Renal cortex interstitium (tissue), 15 donors: ENCODE measurements at places on chromosomes 4 and X. TPM values are rescaled to one million over a fixed set of nuclear protein-coding genes. Genes with fewer than 3 reads are reported as not detected.

The ZCCHC12 gene
- polyA plus RNA-seq, result 1.2 TPM

The ARFIP1 gene
- polyA plus RNA-seq, result 45.6 TPM

The MAGED4B gene
- 85.5 TPM for polyA plus RNA-seq

The GPC3 gene
- 1,308 TPM for polyA plus RNA-seq

The NUDT10 gene
- 12.8 TPM for polyA plus RNA-seq

The ARMCX4 gene
- 30.7 TPM for polyA plus RNA-seq

The HPGD gene
- 44.2 TPM for polyA plus RNA-seq

The TMEM255A gene
- 0.63 TPM for polyA plus RNA-seq

The COL4A5 gene
- 107 TPM for polyA plus RNA-seq

The GAB1 gene
- polyA plus RNA-seq, result 48.2 TPM

GRCh38 chr4:34181311-34181841 is 2062.9 kb downstream of the ARAP2 start:
- no peak for DNase-seq

GRCh38 chr4:60463857-60464502 is 736.1 kb upstream of the ADGRL3 start:
- no peak for DNase-seq

DNA sequence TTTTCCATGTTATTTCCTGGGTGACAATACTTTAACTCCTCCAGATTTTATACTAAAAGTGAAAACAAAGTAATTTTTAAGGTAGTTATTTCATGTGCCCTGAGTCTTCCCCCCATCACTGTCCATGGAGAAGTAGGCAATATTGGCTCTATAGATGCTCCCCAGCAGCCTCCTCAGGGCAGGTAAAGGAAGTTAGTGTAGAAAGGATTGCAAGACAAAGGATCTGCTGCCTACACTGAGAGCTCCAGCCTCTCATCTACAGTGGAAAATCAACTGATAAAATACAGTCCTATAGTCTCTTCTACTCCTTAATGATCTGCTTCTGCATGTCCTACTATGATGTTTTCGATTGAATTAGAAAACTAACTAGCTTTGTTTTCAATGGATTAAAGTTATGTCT is 8.5 kb downstream of the POU3F4 start:
- DNase-seq, result no peak

DNA sequence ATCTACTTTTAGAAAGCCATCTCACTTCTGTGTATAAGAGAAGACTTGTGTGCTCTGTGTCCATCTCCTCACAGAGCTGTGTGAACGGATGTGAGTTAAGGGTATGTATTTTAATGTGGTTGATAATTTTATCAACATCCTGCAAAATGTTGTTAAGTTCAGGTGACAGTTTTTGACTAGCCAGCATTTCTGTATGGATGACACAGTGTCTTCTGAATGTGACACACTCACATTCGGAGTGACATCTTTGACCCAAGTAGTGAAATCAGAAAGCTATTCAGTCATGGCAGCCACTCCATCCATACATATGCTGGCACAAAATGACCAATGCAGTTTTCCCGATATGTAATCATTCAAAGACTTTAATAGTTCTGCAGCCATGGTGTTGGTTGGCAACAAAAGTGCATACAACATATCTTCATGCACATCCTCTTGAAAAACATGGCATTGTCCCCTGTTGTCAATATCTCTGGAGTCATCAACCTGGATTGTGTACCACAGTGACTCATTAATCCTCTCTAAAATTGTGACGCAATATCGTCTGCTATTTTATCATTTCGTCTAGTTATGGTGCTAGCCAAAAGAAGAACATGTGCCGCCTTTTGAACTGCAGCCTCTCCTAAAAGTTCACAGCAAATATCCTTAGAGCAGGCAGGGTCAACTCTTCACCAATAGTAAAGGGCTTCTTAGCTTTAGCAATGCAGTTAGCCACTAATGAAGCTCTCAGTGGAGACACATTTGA is 6.8 kb upstream of the FGF2 start:
- DNase-seq, result no peak

DNA sequence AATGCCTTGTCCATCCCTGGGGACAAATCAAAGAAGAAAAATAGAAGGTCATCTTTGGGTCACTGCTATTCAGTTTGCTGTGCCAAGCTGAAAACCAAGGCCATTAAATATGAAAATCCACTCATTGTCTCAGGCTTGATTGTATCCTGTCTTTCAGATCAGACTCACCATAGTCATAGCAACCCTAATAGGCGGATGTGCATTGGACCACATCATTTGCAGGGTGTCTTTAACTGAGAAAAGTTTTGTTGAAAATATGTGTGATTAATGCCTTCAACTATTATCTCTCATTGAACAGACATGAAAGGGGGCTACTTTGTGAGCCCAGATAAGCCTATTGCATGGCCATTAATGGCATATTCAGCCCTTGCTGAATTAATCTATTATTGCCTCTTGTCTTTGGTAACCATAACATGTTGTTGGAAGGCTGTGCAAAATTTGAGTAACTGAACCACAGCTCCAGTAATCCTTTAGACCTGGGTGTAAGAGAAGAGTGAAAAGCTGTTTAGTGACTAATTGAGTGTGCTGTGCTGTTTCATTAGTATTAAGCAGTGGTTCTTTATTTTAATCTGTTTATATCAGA is 453.6 kb upstream of the EPHA5 start:
- no peak for DNase-seq

DNA sequence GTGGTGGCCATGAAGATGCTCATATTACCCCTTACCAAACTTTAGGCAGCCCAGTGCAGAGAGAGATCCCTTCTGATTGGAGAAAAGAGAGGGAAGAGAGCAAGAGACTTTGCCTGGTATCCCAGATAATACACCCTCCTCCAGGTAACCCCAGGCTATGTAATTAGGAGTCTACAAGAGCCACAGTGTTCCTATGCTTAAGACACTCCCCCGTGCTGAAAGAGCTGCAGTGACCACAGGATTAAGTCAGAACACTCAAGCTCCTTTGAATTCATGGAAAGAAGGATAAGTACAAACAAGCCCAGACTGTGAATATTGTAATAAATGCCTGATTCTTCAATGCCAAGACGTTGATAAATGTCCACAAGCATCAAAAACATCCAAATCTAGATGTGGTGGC is 41.4 kb downstream of the PABPC4L start:
- DNase-seq, result no peak

- DNase-seq, result no peak
These were observed 279.2 kb downstream of the PPP3CA start for GRCh38 chr4:101068115-101068514.

DNA sequence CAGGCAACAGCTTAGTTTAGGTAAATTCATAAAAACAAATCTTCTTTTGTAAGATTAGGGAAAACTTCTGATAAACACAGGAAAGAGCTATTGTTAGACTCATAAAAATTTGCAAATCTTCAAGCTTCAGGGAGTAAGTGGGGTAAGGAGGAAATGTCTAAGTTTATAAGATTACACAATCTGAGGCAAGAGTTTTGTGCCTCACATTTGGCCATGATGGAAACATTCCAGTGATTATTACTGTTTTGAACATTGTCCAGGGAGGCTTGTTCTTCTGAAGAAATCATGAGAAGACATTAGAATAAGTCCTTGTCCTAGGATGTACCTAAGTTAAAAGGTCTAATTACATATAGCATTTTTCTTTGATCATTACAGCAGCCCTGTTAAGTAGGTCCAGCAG is 72.8 kb downstream of the MAOB start:
- DNase-seq, result no peak

DNA sequence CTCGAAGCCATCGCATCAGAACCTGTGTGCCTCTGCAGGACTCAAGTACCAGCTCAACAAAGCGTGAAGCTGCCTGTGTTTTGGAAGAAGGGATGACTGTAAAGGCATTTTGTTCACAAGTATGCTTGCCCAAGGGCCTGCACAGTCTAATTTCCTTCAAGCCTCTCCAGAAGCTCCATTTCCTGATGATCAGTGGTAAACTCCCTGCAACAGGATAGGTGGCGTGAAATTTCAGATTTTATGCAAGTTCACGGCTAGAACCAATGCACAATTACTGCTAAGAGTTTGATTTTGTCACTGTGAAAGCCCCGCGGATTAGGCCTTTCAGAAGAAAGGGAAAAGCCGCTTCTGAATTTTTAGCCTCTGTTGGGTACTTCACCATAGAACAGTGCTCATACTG is 89.2 kb upstream of the TAPT1 start:
- DNase-seq, result no peak

DNA sequence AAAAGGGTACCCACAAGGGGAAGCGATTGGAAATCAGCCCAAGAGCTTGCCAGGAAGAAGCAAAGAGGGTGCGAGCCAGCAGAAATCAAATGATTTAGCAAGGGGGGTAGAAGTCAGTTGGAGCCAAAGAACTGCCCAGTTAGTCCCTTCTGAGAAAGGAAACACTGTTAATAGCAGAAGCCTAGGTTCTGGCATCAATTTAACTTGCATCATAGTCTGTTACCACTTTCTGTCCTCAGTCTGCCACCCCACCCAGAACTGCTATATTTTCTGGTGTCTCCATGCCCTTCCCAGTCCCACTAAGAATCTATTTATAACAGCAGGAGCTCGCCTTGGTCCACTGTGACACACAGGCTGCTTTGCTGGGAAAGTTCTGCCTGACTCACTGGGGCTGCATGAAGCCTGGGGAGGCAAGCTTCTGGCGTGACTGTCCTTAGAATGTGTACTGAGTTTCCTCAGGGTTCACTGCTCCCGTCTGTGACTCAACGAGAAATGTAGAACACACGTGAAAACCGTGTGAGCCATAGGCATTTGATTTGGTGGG is 157.8 kb upstream of the TTC29 start:
- DNase-seq, result no peak

DNA sequence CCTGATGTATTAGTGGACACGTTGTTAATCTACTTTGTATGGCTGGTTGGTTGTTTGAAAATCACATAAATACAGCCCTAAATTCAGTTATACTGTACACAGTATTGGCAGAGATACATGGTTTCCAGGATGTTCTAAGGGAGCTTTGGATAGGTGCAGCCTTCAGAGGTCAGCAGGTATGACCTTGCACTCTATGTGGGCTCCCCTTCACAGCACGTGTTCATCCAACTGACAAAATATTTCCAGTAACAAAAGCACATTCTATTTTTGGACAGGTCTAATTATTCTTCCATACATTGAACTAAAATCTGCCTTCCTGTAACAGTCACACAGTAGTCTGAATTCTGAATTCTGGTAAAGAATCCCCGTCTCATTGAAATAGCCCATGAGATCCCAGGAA is 92.8 kb upstream of the RAPGEF2 start:
- DNase-seq, result no peak

GRCh38 chrX:132127743-132128142 is at the start of gene FRMD7:
FRMD7 (minus strand) TSS chrX:132128020; CDS start chrX:132127844, 176 bp downstream.
- DNase-seq, result no peak

DNA sequence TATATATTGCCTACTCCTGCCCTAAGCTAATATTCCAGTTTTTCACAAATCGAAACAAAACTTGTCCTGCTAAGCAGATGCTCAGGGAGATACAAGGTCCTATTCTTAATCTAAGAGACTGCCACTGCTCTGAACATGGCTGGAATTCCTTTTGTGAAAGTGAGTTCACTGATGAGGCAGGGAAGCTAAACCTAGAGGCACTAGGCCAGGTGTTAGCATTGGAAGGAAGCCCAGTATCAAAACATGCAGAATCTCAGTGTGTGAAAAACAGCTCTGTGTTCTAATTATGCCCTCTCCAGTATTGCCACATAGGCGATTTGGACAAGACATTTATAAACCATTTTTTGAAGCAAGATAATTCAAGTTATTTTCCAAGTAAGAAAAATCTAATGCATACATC is 47.6 kb downstream of the ABCG2 start:
- DNase-seq, result no peak

DNA sequence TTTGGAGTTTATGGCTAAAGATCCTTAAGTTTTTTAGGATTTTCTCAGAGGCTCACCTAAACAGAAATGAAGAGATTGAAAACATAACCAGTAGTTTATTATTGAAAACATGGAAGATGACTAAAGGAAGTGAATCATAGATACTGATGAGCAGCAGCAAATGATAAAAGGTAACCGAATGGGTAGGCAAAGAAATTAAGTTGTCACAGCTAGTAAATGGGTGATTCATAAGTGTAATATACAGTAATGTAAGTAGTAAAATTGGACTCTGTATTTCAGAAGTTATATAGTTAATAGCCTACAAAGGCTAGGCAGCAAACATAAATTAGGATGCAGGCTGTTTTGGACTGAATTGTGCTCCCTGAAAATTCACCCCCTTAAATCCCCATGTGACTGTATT is 59.0 kb upstream of the ADGRA3 start:
- DNase-seq, result no peak

- no peak for DNase-seq
These were observed 5.3 kb downstream of the GPM6A start for GRCh38 chr4:175806727-175807126.

DNA sequence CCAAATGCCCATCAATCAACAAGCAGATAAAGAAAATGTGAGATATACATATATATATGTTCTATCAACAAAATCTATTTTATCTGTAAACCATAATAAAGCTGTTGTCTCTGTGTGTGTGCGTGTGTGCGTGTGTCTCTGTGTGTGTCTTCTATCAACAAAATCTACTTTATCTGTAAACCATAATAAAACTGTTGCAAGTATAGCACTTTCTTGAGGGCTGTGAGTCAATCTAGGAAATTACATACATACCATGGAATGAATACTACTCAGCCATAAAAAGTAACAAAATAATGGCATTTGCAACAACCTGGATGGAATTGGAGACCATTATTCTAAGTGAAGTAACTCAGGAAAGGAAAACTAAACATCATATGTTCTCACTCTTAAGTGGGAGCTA is 12.5 kb upstream of the PLK4 start:
- no peak for DNase-seq

GRCh38 chrX:133544115-133544514 is 128.8 kb upstream of the GPC4 start:
- DNase-seq, result no peak

- no peak for DNase-seq
These were observed 606.4 kb upstream of the NR3C2 start for GRCh38 chr4:149048451-149049143.

DNA sequence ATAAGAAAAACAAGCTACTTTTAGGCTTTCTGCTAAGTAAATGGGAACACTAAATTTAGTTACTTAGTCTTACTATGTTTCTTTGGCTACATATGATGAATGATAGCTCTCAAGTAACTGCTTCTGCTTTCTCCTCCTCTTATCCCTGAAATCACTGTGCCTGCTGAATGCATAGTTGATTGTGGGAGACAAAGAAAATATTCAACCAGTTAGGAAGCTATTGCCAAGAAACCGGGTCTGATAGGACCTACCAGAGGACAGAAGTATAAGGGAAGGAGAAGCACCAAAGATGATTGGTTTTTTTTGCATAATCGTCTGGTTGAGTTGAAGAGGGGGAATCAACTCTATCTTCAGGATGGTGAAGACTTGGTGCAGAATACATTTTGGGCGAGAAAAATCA is 28.0 kb upstream of the NDUFC1 start:
- no peak for DNase-seq

GRCh38 chr4:113788888-113789287 is 27.4 kb upstream of the CAMK2D start:
- DNase-seq, result no peak

DNA sequence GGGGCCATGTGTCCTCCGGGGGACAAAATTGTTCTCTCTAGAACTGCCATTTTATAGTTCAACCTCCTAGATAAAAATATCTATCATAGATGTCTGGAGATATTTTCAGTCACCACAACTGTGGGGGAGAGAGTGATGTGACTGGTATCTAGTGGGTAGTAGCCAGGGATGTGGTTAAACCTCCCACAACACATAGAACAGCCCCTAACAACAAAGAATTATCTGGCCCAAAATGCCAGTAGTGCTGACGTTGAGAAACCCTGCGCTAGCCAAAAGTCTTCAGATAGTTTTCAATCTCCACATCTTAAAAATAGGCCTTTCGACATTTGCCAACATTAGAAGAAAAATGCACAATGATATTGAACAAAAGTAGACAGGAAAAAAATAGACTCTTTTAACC is 19.0 kb upstream of the SUPT20HL2 start:
- DNase-seq, result no peak

- DNase-seq, result no peak
These were observed 59.2 kb downstream of the ARHGAP24 start for GRCh38 chr4:85534120-85534519.
